ENCODE measurements at places on chromosomes 4 and X. TPM values are rescaled to one million over a fixed set of nuclear protein-coding genes. Genes with fewer than 3 reads are reported as not detected.

ZNF674 gene
- 10.4 TPM for total RNA-seq

IBSP gene
- not detected for total RNA-seq

SLC26A1 gene
- 1.6 TPM for total RNA-seq

SPANXA2 gene
- not detected for total RNA-seq

RNF175 gene
- total RNA-seq: not detected

DDX60 gene
- 4.7 TPM for total RNA-seq

Data from body of pancreas (tissue), 4 donors.